ENCODE measurements at places on chromosomes 2 and 18. TPM values are rescaled to one million over a fixed set of nuclear protein-coding genes. Genes with fewer than 3 reads are reported as not detected.

Gene CCDC74A
- 10.2 TPM for total RNA-seq

DNA sequence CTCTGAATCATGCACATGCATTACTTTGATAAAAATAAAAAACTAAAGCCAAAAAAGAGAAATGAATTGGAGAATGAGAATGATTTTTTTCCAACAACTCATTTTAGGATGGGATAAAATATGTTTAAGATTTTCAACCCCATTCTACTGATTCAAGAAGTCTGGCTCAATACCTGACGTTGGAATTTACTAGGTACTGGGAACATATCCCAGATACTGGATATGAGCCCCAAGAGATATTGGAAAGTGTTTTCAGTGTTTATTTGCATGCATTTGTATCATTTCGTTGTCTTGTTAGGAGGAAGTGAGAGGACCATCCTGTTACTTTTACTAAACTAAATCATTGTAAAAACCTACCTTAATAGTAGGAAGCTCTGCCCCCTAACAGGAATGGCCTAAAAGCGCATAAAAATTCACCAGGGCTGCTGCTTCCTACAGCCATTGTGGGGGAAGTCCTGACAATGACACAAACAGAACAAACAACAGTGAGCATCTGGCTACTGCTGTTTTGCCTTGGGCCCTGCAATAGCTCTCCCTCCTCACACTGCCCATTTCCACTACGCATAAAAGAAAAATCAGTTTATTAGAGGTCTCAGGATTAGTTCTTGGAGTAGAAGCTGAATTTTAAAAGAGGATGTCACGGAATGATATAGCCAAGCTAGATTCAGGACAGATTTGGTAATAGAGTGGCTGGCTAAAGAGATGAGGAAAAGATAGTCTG lies 35.2 kb downstream of the ANKAR start:
- no peak for DNase-seq

Gene ALPP
- total RNA-seq: not detected

DNA sequence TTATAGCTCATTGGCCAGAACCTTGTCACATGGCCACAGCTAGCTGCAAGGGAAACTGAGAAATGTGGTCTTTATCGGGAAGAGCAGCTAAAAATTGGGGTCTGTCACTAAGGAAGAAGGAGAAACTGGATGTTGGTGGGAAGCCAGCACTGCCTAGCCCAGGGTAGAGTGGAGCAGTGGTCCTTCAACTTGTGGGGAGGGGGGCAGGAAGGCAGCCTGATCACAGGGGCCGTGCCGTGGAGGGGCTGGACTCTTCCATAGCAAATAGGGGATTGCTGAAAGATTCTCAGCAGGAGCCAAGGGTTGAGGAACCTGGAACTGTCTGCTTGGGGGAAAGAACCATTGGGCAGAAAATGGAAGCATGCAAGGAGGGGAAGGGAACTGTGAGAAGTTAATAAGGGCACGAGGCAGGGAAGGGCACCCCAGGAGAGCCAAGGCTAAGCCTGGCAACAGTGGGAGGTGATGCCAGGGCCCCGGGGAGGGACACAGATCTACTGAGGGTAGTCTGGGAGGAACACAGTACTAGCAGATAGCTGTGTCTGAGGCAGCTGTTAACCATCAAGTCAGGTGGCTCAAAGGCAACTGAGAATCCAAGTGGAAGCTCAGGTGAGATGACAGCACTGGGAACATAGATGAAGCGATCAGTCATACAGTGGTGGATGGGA lies 5.9 kb upstream of the NEURL3 start:
- DNase-seq: no peak

Gene RAMP1
- total RNA-seq: 1.0 TPM

DNA sequence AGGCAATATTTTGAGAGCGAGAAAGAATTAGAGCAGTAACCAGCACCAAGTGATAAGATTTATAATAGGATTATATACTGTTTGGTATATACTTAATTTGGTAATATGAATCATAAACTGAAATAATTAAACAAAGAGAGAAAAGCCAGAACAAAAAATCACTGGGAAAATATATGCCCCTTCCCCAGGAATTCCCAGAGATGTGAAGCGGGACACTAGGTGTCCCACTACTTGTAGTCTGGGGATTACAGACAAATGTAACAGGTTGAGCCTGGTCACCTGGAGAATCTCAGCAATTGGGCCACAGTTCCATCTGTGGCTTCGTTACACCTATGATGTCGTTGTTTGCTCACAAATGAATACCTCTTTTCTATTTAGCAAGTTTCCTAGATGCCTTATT lies 256.1 kb upstream of the CHAC2 start:
- DNase-seq: no peak

Gene CHN1
- total RNA-seq: 3.0 TPM

Gene VSNL1
- total RNA-seq: not detected

DNA sequence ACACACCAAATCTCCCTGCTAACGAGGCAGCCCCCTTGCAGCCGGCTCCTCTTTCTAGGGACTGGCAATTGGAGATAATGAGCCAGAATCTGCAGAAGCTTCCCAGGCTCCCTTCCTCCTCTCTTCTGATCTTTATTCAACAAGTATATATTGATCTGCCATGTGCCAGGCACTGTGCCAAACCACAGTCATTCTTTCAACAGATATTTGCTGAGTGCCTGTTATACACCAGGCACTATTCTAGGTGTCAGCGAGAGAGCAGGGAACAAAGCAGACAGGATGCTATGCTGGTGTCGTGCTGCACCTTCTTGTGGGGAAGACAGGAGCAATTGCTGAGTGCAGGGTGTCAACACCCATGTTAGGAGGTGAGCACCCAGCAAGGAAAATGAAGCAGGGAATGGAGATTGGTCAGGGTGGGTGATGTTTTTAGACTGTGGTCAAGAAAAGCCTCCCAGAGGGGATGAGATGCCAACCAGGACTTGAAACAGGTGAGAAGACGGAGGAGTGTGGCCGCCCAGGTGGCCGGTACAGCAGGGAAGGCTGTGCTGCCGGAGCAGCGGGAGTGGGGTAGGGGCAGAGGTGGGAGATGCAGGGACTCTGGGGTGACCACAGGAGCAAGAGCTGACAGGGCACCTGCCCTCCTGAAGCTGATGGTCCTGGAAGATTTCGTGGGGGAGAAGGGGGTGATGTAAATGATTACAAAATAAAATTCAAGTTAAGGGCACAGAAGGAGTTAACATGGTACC lies 307.6 kb upstream of the RAB12 start:
- DNase-seq: no peak

DNA sequence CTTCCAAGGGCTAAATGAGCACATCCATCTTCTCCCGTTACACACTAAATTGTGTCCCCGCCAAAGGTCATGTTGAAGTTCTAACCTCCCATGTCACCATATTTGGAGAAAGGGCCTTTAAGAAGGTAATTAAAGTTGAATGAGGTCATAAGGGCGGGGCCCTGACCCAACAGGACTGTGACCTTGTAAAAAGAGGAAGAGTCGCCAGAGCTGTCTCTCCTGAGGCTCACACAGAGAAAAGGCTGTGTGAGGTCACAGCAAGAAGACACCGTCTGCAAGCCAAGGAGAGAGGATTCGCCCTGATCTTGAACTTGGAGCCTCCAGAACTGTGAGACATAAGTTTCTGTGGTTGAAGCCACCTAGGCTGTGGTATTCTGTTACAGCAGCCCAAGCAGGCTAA lies 24.1 kb downstream of the TRABD2A start:
- DNase-seq: peak; percentile 76

Gene LHCGR
- total RNA-seq: not detected

- DNase-seq: peak; percentile 58
These were observed 53.4 kb upstream of the SCN1A start for GRCh38 chr2:166180951-166181812.

DNA sequence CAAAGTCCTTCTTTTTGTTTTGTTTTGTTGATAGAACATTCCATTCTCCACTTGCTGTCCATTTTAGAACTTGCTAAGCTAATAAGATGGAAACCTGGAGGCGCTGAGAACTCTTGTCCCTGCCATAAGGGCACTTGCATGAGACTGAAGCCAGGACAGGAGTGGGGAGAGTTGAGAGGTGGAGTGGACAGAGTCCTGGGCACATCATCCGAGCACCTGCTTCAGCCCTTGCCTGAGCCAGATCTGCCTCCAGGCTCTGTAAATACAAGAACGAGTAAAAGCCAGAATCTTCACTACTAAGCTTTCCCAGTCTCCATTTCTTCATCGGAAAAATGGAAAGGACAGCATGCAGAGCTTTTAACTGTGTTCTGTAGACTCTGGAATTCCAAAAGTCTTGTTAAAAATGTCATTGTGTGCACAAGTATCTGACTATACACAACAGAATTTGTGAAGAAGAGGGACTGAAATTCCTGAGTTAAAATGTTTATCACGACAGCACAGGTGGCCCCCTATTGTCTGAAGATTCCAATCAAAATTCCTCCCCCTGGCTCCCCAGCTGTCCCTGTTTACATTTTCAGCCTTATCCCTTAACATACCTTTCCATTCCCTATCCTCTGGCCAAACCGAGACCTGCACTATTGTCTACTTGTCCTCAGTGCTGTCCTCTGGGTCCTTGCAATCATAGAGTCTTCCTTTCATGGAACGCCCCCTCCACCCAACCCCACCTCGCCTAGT lies 498.2 kb upstream of the TNP1 start:
- DNase-seq: no peak

DNA sequence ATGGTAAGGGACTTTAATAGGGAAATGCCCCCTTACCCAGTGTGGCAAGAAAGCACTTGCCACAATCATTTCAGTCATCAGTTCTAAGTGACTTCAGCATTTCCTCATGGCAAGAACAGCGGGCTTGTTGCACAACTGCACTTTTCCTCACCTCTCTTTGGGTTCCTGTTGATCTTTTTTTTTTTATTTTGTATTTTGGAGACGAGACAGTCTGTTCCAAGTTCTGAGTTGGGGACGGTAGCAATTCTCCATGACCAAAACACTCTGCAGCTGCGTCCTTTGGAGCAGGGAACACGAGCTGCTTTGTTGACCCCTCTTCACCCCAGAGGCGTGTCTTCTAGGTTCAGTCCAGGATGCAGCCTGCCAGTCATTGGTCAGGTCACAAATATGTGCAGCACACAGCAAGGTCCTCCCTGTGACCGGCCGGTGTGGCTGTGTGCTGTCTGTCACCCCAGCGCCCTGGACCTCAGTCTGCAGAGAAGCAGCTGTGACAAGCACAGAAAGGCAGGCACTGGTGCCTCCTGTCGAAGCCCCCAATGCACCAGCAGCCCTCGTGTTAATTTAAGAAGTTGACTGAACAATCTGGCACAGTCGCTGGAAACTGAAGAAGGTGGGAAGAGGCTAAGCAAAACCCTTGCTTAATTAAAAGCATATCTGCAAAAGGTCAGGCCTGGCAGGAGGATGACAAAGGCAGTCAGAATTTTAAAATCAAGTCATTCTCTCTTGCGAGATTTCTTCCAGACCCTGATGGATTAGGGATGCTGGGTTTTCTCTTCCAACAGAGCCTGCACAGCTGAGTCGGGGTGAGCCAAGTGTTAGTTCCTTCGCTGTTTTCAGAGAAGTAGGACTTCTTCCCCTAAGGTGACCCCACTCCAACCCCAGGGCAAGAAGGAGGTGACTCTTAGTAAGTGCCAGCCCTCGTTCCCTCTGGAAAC lies 96.7 kb upstream of the COPS8 start:
- no peak for DNase-seq

Measured in activated CD8-positive, alpha-beta T cell treated with anti-CD3 and anti-CD28 coated beads for 36 hours (primary cell).